ENCODE measurements at places on chromosomes 13 and 19.

DNA sequence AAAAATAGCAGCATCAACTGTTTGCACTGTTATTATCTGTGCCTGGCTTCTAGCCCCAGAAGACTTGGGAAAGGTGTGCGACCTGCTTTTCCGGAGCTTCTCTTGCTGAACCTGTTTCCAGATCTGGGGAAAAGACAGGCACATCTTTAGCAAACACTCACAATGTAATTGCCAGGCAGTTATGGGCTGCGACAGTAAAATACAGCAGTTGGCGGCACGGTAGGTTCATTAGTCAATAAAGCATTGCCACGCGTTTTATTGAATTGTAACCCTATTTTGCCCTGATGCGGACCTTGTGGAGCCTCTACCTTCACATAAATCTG is 223.7 kb upstream of the TSHZ3 start:
- DNase-seq = no peak

- no peak for DNase-seq
Observed at GRCh38 chr13:69306766-69307165, 800.9 kb upstream of the ATXN8OS start.

DNA sequence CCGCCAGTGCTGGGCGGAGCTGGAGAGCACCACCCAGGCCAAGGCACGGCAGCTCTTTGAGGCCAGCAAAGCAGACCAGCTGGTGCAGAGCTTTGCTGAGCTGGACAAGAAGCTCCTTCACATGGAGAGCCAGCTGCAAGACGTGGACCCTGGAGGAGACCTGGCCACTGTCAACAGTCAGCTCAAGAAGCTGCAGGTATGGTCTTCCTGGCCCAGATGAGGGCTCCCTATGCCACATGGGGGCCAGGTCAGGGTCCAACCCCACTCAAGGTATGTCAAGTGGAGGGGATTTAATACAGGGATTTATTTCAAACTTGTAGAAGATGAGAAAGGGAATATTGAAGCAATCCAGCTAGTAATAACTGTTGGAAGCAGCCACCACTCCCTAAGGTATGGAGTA is 42.5 kb upstream of the SHKBP1 start:
- no peak for DNase-seq

- no peak for DNase-seq
Observed at GRCh38 chr19:27986299-27986698, 1226.7 kb downstream of the UQCRFS1 start.

Measured in stimulated activated CD8-positive, alpha-beta memory T cell treated with anti-CD3 and anti-CD28 coated beads, Interleukin-12 subunit alpha, Interleukin-12 subunit beta, amount 100 ng/mL, for 4 hours (primary cell).